ENCODE measurements at places on chromosomes 1 and 21.

DNA sequence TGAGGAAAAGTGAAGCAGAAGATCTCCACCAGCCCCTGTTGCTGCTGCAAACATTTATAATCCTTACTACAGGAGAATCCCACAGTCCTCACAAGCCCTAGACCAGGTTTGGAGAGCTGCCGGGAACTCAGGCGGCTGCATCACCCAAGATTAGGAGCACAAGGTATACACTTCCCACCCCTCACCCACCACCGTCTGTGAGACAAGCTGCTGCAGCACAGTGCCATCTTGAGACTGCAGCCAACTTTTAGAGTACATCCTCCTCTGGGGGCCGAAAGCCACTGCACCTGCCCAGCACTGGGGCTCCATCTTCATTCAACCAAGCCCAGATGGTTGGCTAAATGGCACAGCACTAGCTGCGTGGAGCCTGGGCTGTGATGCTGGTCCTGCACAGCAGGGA, 13.8 kb downstream of the OLFML3 start:
- no peak for DNase-seq

DNA sequence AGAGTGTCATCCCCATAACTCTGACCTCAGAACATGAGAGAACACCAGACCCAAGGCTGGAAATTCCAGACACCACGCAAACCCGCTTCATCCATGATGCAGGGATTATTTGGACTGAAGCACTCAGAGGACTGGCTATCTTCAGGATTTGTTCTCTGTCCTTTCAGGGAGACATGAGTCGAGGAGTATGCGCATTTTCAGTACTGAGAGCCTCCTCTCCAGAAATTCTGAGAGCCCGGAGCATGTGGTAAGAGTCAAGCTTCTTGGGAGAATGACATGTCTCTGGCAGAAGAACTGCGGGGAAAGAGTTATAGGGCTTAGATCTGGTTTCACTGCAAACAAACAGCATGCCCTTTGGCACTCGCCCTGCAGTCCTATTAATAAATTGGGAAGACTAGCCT, 6.9 kb downstream of the LAX1 start:
- no peak for DNase-seq

DNA sequence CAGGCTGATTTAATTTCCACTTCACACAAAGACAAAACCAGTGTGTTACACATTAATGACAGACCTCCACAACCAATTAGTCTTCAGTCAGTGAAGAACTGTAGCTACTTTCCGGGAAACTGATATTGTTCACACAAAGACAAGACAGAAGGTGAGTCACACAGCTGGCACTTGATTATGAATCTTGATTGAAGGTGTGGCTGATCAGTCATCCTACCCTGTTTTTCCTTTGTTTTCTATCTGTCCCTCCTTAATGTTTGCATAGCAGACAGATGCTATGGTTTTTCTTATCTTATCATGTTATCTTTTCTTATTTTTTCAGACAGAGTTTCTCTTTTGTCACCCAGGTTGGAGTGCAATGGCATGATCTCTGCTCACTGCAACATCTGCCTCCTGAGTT, 185.1 kb upstream of the GREM2 start:
- no peak for DNase-seq

- no peak for DNase-seq
These were observed 15.7 kb upstream of the FGR start for GRCh38 chr1:27650539-27651175.

DNA sequence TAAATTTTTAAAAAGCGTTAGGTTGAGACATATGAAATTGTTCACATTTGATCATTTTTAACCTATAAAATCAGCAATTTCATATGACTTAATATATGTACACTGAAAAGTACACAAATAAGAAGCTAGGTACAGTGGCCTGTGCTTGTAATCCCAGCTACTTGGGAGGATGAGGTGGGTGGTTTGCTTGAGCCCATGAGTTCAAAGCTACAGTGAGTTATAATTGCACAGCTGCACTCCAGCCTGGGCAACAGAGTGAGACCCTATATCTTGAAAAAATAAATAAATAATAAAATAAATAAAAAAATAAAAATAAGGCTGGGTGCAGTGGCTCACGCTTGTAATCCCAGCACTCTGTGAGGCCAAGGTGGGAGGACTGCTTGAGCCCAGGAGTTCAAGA, 5.2 kb upstream of the EPB41 start:
- no peak for DNase-seq

DNA sequence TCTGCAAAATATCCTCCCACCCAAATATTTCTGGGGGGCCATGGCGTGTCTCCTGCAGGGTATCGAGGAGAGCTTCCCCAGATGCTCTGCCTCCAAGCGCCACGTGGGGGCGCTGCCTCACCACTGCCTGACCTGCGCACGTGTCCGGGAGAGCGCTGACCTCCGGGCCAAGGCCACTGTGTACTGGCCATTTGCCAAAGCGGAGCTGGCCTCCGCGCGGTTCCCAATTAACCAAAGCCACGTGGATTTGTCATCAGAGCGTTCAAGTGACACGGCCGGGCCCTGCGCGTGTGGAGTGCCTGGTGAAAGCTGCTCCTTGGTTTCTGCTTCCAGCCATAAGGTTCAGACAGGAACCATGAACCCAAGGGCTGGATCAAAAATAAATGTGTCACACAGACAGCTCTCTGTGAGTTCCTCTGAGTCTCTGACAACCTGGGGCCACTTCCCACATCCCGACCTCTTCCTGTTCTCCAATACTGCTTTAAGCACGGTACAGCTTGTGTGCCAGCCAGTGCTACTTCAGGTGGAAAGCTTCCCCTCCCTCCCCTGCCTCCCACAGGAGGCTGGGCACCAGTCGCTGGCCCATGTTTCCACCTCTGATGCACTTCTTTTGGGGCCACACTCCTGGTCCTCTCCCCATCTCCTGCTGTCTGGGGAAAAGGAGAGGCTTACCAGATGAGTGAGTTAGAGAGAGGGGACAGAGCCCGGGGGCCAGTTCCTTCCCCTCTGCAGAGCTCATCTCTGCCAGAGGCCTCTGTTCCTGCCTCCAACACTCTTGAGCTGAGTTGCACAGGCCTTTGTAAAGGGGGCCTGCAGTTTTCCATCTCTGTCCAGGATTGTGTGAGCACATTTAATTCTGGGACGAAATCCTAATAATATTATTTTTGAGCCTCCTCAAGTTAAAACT, 26.1 kb downstream of the ZP4 start:
- DNase-seq = peak; percentile 7

- no peak for DNase-seq
These were observed 66.0 kb downstream of the NRIP1 start for GRCh38 chr21:14998784-14999183.

GRCh38 chr1:36080236-36080635, 3.7 kb upstream of the TEKT2 start:
- DNase-seq = no peak

- peak; percentile 35 for DNase-seq
These were observed 54.7 kb downstream of the UMODL1 start for GRCh38 chr21:42125571-42126544.

GRCh38 chr1:206608108-206608698, 4.1 kb downstream of the EIF2D start:
- peak; percentile 72 for DNase-seq

GRCh38 chr1:10063878-10064277, 31.1 kb downstream of the UBE4B start:
- DNase-seq = no peak

GRCh38 chr1:58773406-58773840, 10.4 kb downstream of the JUN start:
- no peak for DNase-seq

DNA sequence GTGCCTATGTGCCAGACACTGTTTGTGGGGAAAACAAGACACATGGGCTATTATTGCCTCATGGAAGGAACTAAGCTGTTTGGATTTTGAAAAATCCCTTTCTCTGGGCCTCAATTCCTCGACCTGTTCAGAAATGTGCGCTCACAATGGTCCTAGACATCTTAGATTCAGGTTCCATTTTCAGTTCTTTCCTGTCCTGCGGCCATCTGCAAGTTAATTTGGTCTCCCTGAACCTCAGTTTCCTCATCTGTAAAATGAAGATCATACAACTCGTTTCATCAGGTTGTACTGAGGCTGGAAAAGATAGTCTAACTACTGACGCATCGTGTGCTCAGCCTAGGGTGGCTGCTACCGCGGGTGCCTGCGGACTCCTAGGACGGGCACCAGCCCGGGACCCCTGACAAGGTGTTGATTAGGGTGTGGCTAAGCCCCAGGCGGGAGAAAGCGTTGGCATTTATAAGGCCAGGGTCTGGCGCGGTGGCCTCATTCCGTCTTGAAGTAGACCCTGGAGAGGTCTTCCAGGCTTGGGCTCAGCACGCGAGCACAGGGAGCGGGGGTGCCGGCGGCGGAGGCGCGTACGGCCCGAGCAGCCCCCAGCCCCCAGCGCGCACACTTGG, 493 bp upstream of the ELOA start:
- DNase-seq = no peak

DNA sequence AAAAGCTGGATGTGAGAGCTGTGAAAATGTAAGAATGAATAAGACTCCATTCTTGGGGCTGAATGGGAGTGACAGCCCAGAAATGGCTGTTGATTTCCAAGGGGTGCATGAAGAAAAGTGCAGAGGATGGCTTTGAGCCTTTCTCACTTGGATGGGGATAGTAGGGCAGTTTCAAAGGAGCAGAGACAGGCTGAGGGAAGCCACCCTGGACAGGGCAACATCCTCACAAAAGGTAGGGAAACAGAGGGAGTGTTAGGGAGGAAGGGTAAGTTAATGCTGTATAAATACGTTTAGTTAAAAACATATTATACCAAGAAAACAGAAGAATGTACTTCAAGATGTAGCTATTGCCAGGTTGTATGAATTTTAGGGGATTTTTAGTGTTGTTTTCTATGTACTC, 38.1 kb downstream of the GADD45A start:
- no peak for DNase-seq

Measured in stimulated activated naive CD8-positive, alpha-beta T cell treated with anti-CD3 and anti-CD28 coated beads, Interleukin-15, amount 100 ng/mL, for 72 hours (primary cell).